ENCODE measurements at places on chromosomes 1 and 21.
A peak's percentile ranks its signal among the peaks of the same experiment; 100 is the strongest.

GRCh38 chr1:116765962-116766361 is 11.7 kb downstream of the CD2 start:
- no peak overlapping the region for H3K27ac ChIP-seq
- H3K4me1 ChIP-seq: no peaks in the 10 kb centered on the region
- H3K27me3 ChIP-seq: no peaks in the 10 kb centered on the region
- H3K36me3 ChIP-seq: no peaks in the 10 kb centered on the region
- no peak overlapping the region for H3K4me3 ChIP-seq
- no peak for DNase-seq

- H3K36me3 ChIP-seq: no peaks in the 10 kb centered on the region
- H3K27ac ChIP-seq: no peak overlapping the region
- no peaks in the 10 kb centered on the region for H3K27me3 ChIP-seq
Observed at GRCh38 chr21:29418813-29419212, 120.1 kb downstream of the BACH1 start.

GRCh38 chr1:164801791-164802502 is 243.0 kb downstream of the PBX1 start:
- DNase-seq: no peak
- no peaks in the 10 kb centered on the region for H3K4me1 ChIP-seq
- H3K36me3 ChIP-seq: no peaks in the 10 kb centered on the region
- no peak overlapping the region for H3K4me3 ChIP-seq

DNA sequence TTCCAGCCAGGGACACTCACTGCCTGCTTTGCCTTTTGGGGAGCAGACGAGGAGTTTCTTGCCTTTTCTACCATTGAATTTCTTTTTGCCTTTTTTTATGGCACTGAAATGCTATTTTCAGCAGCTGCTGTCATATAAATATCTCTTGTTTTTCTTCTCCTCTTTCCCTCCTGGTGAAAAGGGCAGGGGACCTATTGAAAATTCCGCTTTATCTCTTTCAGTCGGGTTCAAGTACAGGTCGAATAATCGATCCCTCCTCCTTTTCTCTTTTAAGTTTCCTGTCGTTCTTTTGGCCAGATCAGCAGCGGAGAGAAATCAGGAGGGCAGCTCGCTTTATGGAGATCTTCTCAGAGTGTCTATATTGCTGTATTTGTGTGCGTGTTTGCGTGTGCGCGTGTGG is 67.4 kb upstream of the CASZ1 start:
- no peaks in the 10 kb centered on the region for H3K4me1 ChIP-seq
- H3K27ac ChIP-seq: no peak overlapping the region
- H3K4me3 ChIP-seq: no peak overlapping the region
- no peaks in the 10 kb centered on the region for H3K36me3 ChIP-seq

GRCh38 chr1:89723863-89724262 is 90.9 kb downstream of the LRRC8C start:
- H3K36me3 ChIP-seq: no peaks in the 10 kb centered on the region
- H3K27me3 ChIP-seq: no peaks in the 10 kb centered on the region
- no peak overlapping the region for H3K27ac ChIP-seq
- no peaks in the 10 kb centered on the region for H3K4me1 ChIP-seq

- H3K4me3 ChIP-seq: peak overlapping the region; percentile 85
- H3K27me3 ChIP-seq: no peaks in the 10 kb centered on the region
- peak; percentile 33 for DNase-seq
Observed at GRCh38 chr1:86703696-86704457, 499 bp upstream of the SH3GLB1 start.

DNA sequence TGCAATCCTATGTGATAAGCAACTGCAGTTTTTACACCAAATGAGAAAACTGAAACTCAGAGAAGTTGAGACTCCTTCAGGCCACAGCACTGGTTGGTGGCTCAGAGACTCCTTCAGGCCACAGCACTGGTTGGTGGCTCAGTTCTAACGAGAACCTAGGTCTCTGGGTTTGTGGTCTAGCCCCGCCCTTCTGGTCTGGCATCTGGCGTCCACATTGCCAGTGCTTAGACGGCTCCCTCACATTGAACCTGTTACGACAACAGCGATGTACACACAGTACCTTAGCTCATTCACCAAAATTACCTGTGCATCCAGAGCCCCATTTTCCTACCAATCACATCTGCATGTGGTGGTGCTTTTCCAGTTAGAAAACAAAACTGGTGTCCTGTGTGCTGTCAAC is 66.1 kb downstream of the NID1 start:
- DNase-seq: no peak
- no peaks in the 10 kb centered on the region for H3K4me1 ChIP-seq
- no peaks in the 10 kb centered on the region for H3K36me3 ChIP-seq
- H3K4me3 ChIP-seq: no peak overlapping the region
- H3K27ac ChIP-seq: no peak overlapping the region

- no peak overlapping the region for H3K27ac ChIP-seq
- no peaks in the 10 kb centered on the region for H3K27me3 ChIP-seq
- H3K4me1 ChIP-seq: no peaks in the 10 kb centered on the region
- H3K4me3 ChIP-seq: no peak overlapping the region
- H3K36me3 ChIP-seq: no peaks in the 10 kb centered on the region
- no peak for DNase-seq
Observed at GRCh38 chr1:65625528-65625927, 167.2 kb upstream of the PDE4B start.

DNA sequence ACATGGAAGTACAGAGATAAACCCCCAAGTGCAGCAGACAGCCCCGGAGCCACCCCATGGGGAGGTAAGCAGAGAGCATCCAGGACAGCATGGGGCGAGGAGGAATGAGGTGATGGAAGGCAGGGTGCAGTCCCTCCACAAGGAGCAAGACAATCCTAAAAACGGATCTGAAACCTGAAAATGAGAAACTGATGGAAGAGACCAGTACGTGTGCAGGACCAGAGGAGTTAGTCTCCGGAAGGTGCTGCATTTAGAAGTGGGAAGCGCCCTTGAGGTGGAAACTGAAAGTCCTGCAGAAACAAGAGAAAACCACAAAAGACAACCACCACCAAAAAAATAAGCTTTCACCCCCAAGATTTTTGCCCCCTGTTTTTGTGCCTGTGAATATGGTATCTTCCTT is 17.4 kb upstream of the DDOST start:
- no peaks in the 10 kb centered on the region for H3K36me3 ChIP-seq
- no peak for DNase-seq
- H3K27ac ChIP-seq: no peak overlapping the region
- H3K4me1 ChIP-seq: no peaks in the 10 kb centered on the region

DNA sequence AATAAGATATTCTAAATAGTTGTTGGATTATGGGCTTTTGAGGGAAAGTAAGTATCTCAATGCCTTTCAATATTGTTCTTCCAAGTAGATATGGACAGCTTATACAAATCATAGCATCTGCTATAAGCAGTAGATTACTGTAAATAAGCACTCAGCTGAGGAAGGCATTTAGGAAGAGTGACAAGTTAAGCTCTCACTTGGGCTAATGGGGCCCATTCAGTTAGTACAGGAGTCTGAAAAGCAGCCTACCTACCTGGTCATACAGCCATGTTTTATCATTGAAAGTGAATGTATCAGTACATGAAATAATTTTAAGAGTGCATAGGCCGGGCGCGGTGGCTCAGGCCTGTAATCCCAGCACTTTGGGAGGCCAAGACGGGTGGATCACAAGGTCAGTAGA is 73.1 kb downstream of the APP start:
- H3K27ac ChIP-seq: no peak overlapping the region
- no peak for DNase-seq
- no peaks in the 10 kb centered on the region for H3K27me3 ChIP-seq
- no peaks in the 10 kb centered on the region for H3K36me3 ChIP-seq

GRCh38 chr1:107750364-107750959 is 214.5 kb downstream of the VAV3 start:
- no peak overlapping the region for H3K27ac ChIP-seq
- H3K27me3 ChIP-seq: no peaks in the 10 kb centered on the region
- DNase-seq: no peak
- H3K36me3 ChIP-seq: no peaks in the 10 kb centered on the region
- no peak overlapping the region for H3K4me3 ChIP-seq
- no peaks in the 10 kb centered on the region for H3K4me1 ChIP-seq

GRCh38 chr1:110628323-110629105 is 22.4 kb upstream of the KCNA2 start:
- H3K4me1 ChIP-seq: no peaks in the 10 kb centered on the region
- DNase-seq: peak; percentile 6
- no peaks in the 10 kb centered on the region for H3K27me3 ChIP-seq
- H3K4me3 ChIP-seq: no peak overlapping the region

DNA sequence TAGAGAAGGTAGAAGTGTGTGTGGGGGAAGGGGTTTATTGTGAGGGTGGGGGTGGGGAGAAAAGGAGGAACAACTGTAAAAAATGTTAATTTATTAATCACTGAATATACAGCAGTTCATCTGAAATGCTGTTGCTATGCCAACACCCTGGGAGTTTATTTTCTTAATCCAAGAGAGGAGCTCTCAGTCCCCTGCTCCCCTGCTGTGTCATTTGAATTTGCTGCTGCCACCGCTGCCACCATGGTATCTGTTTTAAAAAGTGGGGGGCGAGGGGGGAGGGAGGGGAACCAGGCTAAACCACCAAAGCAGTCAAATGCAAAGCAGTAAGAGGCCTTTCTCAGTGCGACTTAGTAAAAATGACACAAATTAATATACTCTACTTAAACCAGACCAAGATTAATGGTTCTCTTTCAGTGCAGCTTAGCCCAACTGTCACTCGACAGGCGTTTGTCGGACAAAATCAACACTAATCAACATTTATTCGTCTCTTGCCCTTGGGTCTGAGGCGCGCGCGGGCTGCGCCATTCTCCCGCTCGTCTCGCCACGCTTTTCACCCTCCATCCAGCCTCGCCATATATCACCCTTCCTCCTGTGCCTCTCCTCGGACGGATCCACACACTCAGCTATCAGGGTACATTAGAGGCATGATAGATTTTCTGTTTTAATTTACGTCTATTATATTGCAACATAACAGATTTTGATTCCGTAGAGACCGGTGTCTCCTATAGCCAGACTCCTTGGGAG is 76.2 kb downstream of the PBX1 start:
- no peak for DNase-seq
